B cell (primary cell): ENCODE measurements at places on chromosomes 3 and 15.

DNA sequence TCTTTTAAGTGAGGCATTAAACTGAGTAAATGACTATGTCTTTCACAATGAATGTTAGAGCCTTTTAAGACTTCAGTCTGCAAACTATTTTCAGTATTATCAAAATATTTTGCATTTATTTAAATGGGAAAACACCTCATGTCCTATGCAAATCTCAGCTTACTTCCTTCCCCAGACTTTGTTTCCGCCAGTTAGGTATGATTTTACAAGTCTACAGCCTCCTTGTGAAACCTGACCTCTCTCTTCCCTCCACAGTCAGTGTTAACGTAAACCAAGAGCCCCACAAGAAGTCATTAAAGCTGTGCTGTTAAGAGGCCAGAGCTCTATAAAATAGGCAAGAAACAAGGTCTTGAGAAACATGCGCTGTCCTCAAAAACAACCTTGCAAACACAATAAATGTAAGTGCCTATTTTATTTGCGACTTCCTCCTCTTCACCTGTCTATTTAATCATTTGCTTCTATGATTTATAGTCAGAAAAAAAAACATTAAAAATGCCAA, 48.3 kb downstream of the PRTG start:
- peak; percentile 12 for DNase-seq

DNA sequence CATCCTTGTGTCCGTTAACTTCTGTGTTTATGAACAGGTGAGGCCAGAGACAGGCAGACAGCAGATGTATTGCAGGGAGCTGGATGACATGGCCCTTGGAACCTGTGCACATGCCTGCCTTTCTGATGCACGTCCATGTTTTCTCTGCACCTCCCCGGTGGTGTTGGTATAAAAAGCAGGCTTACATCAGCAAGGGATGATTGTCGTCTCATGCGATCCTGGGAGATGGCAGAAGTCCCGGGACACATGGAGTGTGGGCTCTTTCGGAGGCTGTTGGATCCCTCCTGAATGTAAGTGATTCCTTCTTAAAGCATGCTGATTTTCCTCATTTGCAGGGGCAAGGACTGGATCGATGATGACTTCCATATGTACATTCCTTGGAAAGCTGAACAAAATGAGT, 134.8 kb downstream of the SNRPN start:
- no peak for DNase-seq

DNA sequence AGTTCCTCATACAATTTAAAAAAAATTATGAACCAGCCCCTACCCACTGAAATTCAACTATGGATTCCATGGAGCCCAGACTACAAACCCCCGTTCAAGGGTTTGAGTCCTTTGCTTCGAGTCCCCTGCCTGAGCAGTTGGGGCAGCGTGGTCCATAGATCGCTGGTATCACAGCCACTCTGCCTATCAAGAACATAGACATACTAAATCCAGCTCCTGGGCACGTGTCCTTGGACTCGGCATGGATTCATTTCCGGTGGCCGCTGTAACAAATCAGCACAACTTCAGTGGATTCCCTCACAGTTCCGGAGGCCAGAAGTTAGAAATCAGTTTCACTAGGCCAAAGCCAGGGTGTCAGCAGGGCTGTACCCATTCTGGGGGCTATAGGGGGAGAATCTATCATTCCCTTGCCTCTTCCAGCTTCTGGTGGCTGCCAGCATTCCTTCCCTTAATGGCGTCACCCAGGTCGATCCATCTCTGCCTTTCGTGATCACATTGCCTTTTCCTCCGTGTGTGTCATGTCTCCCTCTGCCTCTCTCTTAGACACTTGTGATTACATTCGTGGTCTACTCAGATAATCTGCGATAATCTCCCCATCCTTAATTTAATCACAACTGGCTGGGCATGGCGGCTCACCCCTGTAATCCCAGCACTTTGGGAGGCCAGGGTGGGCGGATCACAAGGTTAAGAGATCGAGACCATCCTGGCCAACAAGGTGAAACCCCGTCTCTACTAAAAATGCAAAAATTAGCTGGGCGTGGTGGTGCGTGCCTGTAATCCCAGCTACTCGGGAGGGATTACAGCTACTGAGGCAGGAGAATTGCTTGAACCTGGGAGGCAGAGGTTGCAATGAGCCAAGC, 4.6 kb upstream of the TMEM44 start:
- DNase-seq = no peak

- DNase-seq = no peak
These were observed 63.6 kb downstream of the PCSK6 start for GRCh38 chr15:101425787-101426365.

DNA sequence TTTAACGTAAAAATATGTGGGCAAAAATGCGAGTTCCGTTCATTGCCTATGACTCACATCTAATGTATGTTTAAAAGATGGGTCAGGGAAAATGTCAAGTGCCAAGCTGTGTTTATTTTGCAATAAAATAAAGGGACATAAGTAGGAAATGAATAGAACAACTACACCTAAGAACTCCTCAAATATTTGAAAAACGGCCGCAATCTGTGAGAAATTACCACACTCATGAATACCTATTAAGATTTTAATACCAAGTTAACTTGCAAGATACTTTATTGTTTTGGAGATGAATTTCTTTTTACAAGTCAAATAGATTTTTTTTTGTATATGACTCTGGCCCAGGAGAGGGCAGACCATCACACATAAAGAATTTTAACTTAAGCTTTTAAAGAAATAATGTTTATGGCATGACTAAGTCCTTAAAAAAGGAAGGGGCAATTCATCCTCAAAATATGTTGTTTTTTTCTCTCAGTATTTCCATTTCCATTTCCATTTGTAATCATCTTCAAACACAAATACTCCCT, 152.7 kb downstream of the SUCNR1 start:
- DNase-seq = peak; percentile 5

DNA sequence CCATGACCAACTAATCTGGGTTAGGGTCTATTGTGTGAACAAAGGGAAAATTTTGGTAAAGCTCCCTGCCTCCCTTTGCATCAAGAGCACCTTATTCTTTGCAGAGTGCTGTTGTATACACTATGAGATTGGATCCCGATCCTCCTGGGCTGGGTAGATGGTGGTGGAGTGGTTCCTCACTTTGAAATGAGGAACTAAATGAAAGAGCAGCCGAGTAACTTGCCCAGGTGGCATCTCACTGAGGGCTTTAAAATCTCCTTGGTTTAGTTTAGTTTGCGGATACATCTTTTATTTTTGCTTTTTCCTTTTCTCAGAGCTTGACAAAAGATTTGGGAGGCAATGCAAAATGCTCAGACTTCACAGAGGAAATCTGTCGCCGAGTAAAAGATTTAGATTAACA, 19.4 kb downstream of the IDH3A start:
- DNase-seq = peak; percentile 59

GRCh38 chr15:44719293-44719999, 8.1 kb downstream of the B2M start:
- peak; percentile 78 for DNase-seq

- DNase-seq = no peak
These were observed 420.5 kb upstream of the ONECUT1 start for GRCh38 chr15:53210653-53211052.

GRCh38 chr3:146187334-146187950, 26.5 kb upstream of the PLOD2 start:
- no peak for DNase-seq

GRCh38 chr3:69255928-69256327, 130.0 kb downstream of the FRMD4B start:
- no peak for DNase-seq

GRCh38 chr3:191301017-191301416, 28.2 kb upstream of the CCDC50 start:
- peak; percentile 76 for DNase-seq

DNA sequence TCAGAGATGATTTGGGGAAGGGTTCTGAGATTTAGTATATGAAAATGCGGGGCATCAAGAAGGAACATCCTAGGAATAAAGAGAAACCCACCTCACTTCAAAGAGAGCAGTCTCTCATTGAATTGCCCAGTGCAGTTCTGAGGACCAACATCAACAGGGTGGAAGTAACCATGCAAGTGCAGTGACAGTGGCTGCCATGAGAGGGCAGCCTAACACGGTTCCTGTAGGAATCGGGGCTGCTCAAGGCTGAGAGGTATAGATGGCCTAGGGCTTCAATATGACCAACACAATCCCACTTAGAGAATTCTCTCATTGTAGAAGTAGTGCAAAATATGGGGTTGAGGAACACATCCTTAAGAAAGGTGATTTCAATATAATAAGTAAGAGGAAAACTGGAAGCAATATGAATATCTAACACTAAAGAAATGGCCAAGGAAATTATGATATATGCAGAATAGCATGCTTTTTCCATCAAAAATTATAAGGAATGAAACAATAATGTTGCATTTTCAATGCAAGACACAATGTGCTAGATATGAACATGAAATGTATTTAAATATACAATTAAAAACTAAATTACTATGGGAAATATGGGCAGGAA, 51.1 kb upstream of the ARRDC4 start:
- peak; percentile 59 for DNase-seq

GRCh38 chr3:76403556-76403955, 618.2 kb upstream of the ZNF717 start:
- DNase-seq = no peak

DNA sequence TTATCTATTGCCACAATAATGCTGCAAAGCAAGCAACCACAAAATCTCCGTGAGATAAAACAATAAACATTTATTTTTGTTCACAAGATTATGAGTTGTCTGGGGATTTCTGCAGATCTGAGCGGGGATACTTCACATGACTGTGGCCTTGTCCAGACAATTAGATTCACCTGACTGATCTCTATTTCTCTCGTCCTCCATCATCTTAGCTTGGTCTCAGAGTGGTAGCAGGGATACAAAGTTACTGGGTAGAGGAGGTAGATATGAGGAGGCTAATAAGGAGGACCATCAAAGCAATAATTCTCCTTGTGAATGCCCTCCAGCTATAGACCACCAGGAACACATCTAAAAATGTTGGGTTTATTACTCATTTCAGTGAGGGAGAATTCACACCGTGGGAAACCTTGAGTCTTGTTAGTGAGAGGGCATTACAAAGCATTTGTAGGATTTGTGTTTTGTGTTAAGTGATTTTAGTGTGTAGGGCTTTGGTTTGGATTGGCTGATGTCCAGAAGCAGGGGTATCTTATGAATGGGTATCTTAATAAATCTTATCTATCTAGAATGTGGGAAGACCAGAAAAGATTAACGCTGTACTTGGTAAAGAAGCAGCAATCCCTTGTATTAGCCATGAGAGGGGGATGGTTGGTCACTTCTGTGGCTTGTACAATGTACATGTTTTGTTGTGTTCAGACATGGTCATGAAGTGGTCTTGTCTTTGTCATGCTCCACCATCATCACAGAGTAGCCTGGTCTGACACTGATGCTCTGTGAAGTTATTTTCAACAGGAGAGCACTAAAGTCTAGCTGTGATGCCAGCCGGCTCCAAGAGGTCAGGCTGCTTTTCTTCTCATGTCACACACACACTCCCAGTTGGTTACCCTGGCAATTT, 287.6 kb upstream of the STT3B start:
- no peak for DNase-seq

DNA sequence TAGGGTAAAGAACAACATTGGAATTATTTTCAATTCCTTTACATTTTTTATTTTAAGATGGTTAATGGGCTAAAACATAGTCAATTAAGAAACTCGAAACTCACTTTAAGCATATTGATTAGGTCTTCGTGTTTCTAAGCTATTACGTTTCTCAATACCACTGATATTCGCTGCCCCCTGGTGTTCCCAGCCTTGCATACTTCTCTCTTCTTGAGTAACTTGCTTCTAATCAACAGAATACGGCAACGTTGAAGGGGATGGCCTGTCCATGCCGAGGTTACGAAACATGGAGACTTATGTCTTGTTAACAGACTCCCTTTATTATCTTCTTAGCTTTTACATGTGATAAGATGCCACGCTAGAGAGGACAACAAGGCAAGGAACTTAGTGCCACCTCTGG, 43.6 kb downstream of the ROBO1 start:
- DNase-seq = no peak

DNA sequence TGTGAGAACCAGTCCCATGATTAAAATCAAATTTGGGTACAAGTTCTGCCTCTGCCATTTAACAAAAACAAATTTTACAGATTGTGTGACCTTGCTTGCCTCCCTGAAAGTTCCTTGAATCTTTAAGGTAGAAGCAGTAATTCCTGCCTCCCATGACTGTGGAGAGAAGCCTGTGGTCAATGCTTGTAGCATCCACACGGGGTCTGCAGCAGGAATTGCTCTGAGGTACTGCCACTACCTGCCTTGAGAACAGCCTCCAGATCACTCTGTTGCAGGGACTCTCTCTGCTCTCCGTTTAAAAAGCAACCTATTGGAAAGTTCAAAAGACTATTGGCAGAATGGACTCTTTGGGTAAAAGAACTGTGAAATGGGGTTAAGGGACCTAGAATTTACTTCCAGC, 75.9 kb downstream of the SST start:
- DNase-seq = no peak

DNA sequence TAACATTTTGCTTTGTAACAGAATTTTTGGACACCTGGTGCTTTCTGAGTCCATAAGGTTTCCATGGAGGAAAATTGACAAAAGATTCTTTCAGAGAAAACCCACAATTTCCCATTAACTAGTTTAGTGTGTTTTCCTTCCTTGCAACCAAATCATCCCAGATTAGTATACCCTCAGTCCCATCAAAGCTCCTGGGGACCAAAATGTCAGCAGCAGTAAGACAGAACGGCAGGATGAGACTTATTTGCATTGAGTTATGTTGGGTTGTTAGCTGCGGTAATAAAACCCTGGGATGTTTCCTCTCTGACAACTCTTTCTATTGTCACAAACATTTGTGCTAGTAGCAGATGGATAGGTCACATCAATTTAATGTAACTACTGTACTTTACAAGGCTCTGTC, 32.4 kb upstream of the VPS33B start:
- no peak for DNase-seq

DNA sequence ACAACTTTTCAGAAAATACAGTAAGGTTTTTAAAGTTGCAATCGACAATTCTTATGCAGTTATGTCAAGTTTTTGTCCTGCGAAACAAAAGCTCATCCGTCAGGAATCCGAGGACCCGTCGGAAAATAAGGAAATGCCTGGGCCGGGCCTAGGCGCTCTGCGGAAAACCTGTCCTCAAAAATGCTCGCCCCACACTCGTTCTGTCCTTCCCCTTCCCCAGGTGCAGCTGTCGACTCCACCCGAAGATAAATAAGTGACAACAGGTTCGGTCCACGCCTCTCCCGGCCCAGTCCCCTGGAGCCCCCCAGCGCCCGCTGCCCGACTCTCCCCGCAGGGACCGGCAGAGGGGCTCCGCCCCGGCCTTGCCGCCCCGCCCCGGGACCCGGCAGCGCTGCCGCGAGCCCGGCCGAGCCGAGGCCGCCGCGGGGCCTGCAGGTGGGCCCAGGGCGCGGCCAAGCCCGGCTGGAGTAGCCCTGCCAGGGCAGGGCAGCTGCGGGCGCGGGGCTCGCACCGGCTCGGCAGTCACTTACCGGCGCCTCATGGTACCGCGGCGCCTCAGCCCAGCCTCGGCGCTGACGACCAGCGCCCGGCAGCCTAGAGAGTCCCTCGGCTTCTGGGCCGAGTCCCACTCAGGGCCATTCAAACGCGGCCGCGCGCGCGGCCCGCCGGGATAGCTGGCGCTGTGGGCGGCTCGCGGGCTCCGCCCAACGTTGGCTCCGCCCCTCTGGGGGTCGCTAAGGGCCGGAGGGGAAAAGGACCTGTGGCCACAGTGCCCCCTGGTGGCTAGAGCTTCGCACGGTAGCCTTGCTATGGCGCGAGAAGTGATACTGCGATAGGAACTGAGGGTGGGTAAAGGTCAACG, at the start of gene KATNBL1:
Gene KATNBL1 (minus strand): TSS at position 676 of the 862 bp plus-strand sequence. CDS start 46,420 bp downstream, outside the sequence.
- DNase-seq = peak; percentile 97

- no peak for DNase-seq
These were observed 14.7 kb downstream of the RARRES1 start for GRCh38 chr3:158717576-158717975.
